ENCODE measurements at places on chromosomes 4 and X. TPM values are rescaled to one million over a fixed set of nuclear protein-coding genes. Genes with fewer than 3 reads are reported as not detected.

The ARHGAP36 gene
- 0.32 TPM for total RNA-seq

DNA sequence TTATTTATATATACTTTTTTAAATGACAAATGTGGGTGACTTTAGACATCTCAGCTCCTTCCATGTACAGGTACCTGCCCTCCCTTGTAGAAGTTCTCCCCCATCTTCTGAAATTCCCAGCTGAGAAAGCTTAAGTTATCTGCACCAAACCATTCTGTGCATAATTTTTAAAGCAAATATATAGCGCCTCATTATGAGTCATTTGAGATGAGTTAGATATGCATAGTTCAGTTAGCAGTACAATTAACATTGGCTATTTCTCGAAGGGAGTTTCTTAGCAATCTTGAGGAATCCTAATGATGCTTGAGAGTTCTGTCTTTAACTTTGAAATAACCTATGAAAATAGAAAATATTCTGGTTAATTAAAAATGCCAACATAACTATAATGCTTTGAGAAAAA lies 19.4 kb upstream of the UFSP2 start:
- no peak for DNase-seq

DNA sequence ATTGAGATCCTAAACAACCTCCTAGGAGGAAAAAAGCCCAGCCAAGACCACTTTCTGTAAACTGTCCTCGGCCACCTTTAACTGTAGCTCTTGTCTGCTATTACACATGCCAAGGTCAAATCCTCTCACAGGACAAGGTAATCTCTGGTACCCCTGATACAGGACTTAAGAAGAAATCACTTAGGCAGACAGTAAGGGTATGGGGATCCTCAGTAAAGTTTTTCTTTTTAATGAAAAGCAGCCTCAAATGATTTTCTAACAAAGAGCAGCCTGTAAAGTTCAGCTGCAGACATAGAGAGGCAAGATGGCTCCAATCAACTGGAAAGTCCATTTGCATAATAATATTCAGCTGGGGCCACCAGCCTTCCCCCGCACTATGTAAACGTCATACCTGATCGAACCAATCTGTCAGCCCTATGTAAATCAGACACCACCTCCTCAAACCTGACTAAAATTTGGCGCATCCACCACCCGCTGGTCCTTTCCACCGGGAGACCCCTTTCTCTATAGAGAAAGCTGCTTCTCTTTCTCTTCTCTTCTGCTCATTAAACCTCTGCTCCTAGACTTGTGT lies 14.6 kb upstream of the MPP1 start:
- no peak for DNase-seq

DNA sequence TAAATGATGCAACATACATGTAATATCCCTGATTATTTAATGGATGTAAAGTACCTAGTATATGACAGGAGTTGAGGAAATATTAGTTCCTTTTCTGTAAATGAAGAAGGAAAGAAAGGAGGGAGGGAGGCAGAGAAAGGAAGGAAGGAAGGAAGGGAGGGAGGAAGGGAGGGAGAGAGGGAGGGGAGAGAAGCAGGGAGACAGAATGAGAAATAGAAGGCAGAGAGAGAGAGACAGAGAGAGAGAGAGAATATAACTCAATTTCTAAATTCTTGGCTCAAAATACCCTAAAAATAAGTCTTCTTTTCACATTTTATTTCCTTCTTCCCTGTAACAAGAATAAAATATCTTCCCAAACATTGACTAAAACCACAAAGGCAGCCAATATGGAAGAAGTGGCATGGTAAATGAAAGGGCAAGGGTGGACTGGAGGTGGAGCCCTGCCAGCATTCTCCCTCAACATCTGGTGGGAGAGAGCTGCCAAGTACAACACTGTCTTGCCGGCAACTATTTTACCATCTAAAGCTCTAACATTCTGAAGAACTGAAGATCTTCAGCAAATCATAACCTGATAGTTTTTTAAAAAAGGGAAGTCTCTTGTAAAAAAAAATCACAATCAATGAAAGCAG lies 245.1 kb downstream of the PPP3CA start:
- peak; percentile 60 for DNase-seq

GRCh38 chr4:2443956-2444740 lies 24.8 kb upstream of the RNF4 start:
- no peak for DNase-seq

- DNase-seq = no peak
Measured at GRCh38 chr4:114149-114548, 10.2 kb upstream of the ZNF718 start.

DNA sequence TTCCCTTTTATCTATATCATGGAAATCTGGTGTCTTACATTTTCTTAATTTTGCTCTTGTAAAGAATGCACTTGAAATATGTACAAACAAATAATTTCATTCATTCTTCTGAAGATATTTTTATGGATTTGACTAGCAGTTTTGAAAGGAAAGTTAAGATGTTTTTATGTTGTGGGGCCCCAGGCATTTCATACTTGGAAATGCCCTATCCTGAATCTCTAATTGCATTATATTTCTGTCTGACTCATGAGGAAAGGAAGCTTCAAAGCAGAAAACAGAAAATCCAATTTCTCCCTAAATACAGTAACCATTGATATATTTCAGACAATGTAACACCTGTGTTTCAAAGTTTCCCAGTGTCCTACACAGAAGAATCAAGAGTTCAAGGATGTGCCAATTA lies 73.2 kb upstream of the NPNT start:
- no peak for DNase-seq

DNA sequence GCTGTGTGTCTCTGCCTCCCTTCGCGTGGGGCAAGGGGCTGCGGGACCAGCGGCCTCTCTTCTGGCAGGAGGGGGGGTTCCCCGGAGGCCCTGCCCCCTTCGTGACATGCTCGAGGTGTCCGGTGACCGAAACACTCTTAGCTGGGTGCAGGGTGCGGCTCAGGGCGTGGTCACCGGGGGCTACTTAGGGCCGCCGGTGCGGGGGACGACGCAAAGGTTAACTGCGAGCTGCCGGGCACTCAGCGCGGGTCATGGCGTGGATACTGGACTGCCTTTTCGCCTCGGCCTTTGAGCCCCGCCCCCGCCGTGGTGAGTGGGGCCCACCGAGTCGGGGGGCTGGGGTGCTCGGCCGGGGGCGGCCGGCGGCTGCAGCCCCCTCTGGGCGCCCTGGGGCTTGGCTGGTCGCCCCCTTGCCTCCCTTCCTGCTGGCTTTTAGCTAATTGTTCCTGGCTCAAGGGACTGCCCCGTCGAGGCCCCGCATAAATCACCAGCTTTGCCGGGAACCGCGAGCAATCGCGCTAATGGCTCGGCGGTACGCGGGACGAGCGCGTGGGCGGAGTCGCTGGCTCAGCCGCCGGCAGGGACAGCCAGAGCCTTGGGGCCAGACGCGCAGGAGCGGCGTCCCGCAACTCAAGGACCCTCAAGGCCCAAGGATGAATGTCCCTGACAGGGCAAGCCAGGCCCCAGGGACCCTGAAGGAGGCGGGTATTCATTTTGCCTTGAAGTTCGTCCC lies at the start of gene ARHGAP36:
TSS of gene ARHGAP36 (plus strand) at position 211 of the 733 bp plus-strand sequence. CDS start 23,320 bp downstream, outside the sequence.
- DNase-seq = no peak
